Fibroblast of skin of left biceps (primary cell): ENCODE measurements at places on chromosomes 16 and 17.

DNA sequence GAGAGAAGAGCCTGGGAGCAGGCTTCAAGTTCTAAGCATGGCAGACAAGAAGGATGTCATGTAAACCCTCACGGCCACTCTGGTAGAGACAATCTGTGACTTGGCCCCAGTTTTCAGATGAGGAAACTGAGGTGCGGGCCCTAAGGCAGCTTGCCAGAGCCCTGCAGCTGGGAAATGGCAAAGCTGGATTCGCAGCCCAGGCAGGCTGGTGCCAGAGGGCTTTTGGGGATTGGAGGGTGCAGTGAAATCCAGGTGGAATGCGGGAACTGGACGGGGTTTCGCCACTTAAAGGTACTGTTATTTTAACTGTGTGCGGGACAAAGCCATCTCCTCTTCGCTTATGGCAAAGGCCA, 477 bp upstream of the OSGIN1 start:
- no peak for DNase-seq

DNA sequence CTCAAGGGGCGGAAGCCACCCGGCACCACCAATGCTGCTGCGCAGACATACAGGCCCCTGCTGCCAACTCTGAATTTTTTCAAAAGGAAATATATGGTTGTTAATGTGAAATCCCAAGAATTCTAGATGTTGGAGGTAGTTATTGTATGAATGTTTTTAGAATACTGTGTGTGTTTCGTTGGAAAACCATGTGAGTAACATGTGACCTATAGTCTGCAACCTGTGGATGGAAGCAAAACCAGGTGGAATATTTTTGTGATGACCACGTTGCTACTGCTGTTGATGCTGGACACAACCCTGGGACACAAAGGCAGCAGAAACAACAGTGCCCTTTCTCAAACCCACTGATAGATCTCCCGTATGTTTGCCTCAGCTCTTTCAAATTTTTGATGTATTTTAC, 376.3 kb upstream of the SALL1 start:
- DNase-seq: no peak

DNA sequence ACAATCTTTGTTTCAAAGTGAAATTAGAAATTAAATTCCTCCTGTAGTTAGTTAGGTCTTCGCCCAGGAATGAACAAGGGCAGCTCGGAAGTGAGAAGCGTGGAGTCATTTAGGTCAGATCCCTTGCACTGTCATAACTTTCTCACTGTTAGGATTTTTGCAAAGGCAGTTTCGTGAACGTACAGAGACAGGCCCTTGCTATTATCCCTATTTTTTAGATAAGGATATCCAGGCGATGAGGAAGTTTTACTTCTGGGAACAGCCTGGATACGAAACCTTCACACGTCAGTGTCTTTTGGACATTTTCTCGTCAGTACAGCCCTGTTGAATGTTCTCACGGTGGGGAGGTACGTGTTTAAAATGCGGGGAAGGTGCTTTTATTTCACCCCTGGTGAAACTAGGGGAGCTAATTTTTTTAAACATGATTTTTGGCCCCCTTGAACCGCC, 318 bp upstream of the RBL2 start:
- DNase-seq: no peak

DNA sequence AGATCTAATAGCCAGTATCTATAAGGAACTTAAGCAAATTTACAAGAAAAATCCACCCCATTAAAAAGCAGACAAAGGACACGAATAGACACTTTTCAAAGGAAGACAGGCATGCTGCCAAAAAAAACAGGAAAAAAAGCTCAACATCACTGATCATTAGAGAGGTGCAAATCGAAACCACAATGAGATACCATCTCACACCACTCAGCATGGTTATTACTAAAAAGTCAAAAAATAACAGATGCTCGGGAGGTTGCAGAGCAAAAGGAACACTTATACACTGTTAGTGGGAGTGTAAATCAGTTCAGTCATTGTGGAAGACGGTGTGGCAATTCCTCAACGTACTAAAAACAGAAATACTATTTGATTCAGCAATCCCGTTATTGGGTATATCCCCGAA, 9.6 kb downstream of the STX8 start:
- no peak for DNase-seq

- no peak for DNase-seq
Observed at GRCh38 chr17:5711344-5711743, 127.0 kb upstream of the NLRP1 start.

DNA sequence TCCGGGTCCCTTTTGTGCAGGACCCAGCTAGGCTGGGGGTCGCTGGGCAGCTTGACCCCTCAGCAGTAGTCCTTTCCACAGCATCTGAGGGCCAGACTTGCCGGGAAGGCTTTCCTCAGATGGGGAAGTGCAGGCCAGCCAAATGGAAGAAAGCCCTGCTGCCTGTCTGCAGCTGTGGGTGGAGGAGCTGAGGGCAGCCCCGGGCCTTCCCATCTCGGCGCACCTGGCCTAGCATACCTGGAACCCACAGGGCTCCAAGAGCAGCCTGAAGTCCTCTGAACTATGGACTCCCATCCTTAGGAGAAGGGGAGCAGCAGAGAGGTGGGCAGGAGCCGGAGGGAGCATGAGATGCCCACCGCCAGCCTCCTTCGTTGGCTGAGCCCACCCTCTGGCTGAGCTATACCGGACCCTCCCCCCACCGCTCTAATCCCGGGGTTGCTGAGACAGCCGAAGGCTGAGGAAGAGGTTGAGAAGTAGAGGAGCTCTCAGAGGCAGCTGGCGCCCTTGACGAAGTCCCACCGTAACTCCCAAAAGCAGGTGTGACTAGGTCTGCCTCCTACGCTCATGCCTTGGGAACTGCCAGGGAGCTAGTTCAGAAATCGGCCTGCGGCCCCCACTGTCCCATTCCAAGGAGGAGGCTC, 13.2 kb downstream of the UBALD2 start:
- DNase-seq: no peak

DNA sequence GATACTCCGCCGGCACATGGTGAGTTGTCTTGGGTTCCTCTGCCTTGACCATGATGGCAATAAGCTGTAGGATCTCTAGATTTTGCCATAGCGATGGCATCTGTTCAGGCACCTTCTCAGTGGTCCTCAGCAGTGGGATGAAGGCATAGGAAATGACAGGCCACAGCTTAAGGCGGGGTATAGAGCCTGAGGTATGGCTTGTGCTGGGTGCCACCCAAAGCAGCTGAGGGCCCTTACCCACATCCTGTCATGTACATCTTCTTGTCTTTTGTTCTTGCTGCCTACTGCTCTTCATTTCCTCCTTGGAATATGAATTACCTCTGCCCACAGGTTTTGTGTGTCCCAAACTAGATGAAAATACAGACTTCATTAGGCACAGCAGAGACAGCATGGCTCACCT, 29.5 kb downstream of the KAT7 start:
- no peak for DNase-seq

DNA sequence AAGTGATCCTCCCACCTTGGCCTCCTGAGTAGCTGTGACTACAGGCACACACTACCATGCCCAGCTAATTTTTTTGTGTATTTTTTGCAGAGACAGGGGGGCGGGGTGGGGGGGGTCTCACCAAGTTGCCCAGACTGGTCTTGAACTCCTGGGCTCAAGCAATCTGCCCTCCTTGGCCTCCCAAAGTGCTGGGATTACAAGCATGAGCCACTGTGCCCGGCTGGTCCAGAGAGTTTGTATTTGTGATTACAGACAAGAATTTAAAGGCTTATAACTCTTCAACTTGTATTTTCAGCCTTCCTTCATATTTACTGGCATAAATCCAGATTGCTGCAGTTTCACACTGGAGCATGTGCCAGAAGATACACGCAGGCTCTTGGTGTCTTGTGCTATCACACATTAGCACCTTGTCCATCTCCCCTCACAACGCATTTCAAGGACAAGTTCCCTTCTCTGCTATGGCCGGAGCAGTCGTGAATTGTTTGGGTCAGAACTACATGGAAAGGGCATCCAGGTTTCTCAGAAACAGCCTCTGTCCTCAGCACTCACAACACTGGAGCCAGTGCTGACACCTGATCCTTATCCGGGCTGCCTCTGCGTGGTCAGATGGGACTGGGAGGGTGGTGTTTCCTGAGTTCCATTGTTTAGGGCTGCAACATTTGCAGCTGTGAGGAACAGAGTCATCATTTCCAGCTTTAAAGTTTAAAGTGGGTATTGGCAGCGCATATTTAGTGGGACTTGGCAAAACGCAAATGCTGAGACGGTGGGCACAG, 28.1 kb downstream of the WSCD1 start:
- no peak for DNase-seq

- no peak for DNase-seq
Observed at GRCh38 chr16:391885-392335, 5.1 kb upstream of the NME4 start.

GRCh38 chr17:5757314-5757907, 173.1 kb upstream of the NLRP1 start:
- DNase-seq: no peak

GRCh38 chr16:30641378-30641982, 9.3 kb upstream of the PRR14 start:
- no peak for DNase-seq

GRCh38 chr17:80212511-80212910, 7.6 kb downstream of the SGSH start:
- DNase-seq: no peak

DNA sequence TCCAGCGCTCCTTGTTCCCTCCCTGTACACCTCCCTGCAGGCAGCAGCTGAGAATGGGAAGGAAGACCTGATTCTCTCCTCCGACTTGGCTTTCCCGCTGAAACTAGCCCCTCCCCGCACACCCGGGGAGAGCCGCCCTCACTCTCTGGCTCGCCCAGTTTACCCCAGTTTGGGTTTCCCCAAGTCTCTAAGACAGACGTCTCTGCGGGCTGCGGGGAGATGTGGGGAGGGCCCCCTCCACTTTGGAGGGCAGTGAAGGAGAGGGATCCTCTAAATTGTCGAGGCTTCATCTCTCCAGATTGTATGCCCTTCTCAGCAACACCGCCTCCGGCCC, 797 bp downstream of the GRB7 start:
- no peak for DNase-seq

GRCh38 chr17:65104541-65104940, 32.6 kb upstream of the RGS9 start:
- DNase-seq: no peak

- no peak for DNase-seq
Observed at GRCh38 chr16:59336136-59336695, 602.1 kb upstream of the GOT2 start.

- no peak for DNase-seq
Observed at GRCh38 chr17:204427-205147, 23.1 kb upstream of the DOC2B start.

- no peak for DNase-seq
Observed at GRCh38 chr16:52318302-52319009, 228.5 kb downstream of the TOX3 start.

GRCh38 chr17:300881-301280, 51.7 kb downstream of the RPH3AL start:
- no peak for DNase-seq

DNA sequence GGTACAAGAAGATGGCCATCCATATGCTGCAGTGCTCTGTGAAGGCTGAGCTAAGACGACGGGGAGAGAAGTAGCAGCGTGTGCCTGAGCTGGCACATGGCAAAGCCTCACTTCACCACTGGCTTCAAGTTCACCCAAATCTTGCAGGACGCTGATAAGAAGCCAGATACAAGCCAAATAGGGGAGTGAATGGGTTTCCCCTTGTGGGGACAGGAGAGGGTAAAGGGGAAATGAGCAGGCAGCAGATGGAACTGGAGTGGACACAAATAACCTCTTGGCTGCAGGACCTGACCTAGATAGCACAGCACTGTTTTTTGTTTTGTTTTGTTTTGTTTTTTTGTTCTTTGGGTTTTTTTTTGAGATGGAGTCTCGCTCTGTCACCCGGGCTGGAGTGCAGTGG, 21.0 kb upstream of the PITPNA start:
- DNase-seq: no peak

DNA sequence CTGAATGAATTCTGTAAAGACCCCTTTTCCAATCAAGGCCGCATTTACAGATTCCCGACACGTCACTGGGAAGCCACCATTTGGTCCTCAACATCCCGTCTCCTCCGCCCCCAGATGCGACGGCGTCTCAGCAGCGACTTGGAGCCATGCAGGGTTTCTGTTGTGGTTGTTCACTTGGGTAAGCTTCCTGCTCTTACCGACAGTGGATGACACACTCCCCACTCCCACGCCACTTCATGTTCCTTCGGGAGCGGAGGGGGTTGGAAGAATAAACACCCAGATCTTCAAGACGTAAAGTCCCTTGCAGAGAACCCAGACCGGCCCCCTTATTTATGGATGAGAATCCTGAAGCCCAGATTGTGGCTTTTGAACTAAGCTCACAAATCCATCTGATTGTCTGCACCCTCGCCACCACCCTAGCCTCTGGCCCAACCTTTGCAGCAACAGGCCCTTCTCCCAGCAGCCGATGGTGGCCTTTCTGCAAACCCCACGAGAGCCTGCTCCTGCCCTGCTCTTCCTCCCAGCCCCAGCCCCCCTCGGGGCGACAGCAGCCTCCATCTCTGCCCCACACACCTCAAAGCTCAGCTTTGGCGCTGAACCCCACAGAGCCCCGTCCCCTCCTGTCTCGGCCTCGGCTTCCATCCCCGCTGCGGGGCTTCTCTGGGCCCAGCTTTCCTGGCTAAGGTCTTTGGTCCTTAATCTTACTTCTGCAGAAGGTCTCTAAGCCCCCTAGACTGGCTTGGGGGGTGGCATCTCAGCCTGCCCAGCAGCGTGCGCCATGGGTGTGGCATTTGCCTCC, 19.0 kb upstream of the OSGIN1 start:
- DNase-seq: no peak

DNA sequence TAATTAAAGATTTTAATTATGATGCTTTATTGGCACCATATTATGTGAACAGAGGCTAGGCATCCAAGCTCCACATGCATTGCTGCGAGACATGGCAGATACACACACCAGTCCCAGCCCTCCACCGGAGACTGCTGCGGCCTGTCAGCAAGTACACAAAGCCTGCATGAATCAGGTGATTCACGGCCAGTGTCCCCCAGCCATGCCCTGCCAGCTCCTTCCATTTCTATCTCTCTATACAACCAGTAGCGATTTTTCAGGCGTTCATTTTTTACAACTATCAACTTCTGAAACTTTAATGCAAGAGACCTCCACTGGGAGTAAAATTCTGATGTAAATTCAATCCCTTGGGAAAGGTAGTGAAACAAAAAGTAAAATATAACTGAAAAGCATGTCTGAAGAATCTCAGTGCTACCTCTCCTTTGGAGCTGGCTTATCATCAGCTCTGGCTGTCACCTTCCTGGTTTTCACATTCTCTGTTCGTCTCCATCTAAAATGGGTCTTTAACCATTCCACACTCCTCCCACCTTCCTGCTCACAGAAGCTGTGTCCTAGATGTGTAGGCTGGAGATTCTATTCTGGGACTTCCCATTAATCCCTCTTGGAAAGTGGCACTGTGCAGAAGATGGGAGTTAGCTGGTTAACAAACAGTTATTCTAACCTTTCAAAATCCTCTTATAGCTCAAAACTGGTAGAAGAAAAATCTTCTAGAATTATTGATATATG, 32.2 kb downstream of the HS3ST3A1 start:
- DNase-seq: no peak

DNA sequence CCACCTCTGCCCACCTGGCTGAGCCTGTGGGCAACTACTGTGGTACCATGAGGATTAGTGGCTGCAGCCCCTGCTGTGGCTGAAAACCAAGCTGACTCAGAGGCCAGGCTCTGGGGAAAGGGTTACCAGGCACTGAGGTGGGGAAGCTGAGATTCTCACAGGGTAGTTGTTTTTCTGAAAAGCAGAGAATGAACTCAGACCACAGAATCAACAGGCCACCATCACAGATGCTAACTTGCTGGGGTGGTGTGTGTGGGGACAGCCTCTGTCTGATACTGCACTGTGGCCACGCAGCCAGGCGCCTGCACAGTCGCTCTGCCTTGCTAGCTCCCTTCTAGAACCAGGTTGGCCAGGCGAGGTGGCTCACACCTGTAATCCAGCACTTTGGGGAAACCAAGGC, 28.8 kb downstream of the NPLOC4 start:
- DNase-seq: no peak

- DNase-seq: no peak
Observed at GRCh38 chr17:47888293-47888692, 7.7 kb upstream of the SP2 start.
